Myometrial cell (primary cell): ENCODE measurements at places on chromosomes 6 and 20. TPM values are rescaled to one million over a fixed set of nuclear protein-coding genes. Genes with fewer than 3 reads are reported as not detected.

Gene C4A
- total RNA-seq: 5.0 and 8.1 TPM in 2 replicates

Gene KCNK17
- total RNA-seq: not detected in 2 replicates

Gene COL12A1
- total RNA-seq: 247 and 311 TPM in 2 replicates

Gene CPXM1
- 6.4 and 10.1 TPM in 2 replicates for total RNA-seq

Gene GABRR2
- total RNA-seq: not detected in 2 replicates

Gene FAM83B
- not detected in 2 replicates for total RNA-seq

Gene ATAT1
- total RNA-seq: 4.3 TPM in 2 replicates

Gene RALY
- 95.4 and 96.2 TPM in 2 replicates for total RNA-seq

Gene ZFP64
- 17.3 and 29.8 TPM in 2 replicates for total RNA-seq

Gene C20orf202
- not detected in 2 replicates for total RNA-seq

Gene RAET1E
- under 0.01 TPM in 1 of 2 replicates, not detected in the other for total RNA-seq

Gene ZBTB24
- total RNA-seq: 3.5 and 4.6 TPM in 2 replicates

Gene XKR7
- total RNA-seq: not detected in 2 replicates

Gene HMGCLL1
- not detected in 2 replicates for total RNA-seq

Gene BANF2
- total RNA-seq: not detected in 2 replicates

Gene MYLK2
- 0.18 TPM in 1 of 2 replicates, not detected in the other for total RNA-seq

Gene HTR1B
- 5.2 and 8.2 TPM in 2 replicates for total RNA-seq

Gene MAPK13
- 17.9 TPM in 2 replicates for total RNA-seq

Gene C20orf173
- not detected in 2 replicates for total RNA-seq

Gene SLC25A27
- 1.2 TPM in 1 of 2 replicates, not detected in the other for total RNA-seq

Gene PBX2
- total RNA-seq: 34.3 and 34.9 TPM in 2 replicates

Gene SAMD10
- total RNA-seq: 1.4 and 2.1 TPM in 2 replicates

Gene EMILIN3
- total RNA-seq: under 0.01 TPM in 2 replicates

Gene RBM12
- 34.0 TPM in 2 replicates for total RNA-seq

Gene ID1
- total RNA-seq: 151 and 221 TPM in 2 replicates

Gene RAB23
- total RNA-seq: 26.8 and 40.6 TPM in 2 replicates

Gene DAAM2
- total RNA-seq: 0.29 and 0.35 TPM in 2 replicates

Gene ZSCAN23
- 0.53 and 12.4 TPM in 2 replicates for total RNA-seq

Gene ISM1
- not detected in 2 replicates for total RNA-seq

Gene ZNF311
- total RNA-seq: 0.29 and 1.2 TPM in 2 replicates
